ENCODE measurements at places on chromosomes 11 and 22. TPM values are rescaled to one million over a fixed set of nuclear protein-coding genes. Genes with fewer than 3 reads are reported as not detected.

DNA sequence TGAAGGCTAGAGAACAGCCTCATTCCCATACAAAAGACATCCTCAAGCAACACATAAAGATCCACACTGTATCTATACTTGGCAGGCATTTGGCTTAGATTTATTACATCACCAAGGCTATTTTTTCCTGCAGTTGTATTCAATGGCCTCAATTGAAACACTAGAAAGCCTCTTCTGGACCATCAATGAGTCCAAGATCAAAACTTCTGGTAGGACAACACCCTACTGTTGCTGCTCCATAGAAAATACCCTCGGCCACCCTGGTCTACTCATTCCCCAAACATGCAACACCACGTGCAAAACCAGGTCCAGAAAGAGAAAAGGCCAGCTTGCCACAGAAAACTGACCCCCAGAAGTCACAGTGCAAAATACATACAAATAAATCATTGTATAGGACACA lies 56.9 kb upstream of the CADM1 start:
- no peak for DNase-seq

- DNase-seq, result no peak
Measured at GRCh38 chr11:763549-764321, 13.6 kb downstream of the GATD1 start.

- no peak for DNase-seq
Measured at GRCh38 chr11:110478410-110478809, 48.7 kb downstream of the FDX1 start.

DNA sequence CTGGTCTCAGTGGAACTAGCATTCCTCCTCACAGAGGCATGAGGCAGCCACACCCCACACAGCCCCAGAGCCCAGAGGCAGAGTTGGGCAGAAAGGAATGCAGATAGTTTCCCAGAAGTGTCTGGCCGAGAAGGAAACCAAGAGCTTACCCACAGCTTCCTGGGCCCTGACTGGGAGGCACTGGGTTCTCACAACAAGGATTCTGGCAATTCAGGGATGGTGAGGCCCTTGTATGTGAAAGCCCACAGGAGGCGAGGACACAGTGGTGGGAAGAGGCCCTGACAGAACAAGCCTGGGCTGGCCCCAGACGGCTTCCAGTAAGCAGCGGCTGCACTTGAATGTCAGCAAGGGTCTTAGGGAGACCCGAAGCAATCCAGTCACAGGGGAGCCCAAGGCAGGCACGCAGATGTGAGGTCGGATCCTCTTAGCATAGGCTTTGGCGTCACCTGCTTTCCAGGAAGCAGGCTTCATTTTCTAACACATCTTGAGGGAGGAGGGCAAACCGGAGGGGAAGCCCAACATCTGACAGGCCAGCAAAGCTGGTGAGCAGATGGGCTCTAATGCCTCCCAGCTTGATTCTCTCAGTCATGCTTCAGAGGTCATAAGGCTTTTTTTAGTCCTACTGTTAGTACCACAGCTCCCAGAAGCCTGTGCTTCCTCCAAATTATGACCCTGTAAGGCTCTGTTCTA lies 78.3 kb upstream of the AKIP1 start:
- no peak for DNase-seq

DNA sequence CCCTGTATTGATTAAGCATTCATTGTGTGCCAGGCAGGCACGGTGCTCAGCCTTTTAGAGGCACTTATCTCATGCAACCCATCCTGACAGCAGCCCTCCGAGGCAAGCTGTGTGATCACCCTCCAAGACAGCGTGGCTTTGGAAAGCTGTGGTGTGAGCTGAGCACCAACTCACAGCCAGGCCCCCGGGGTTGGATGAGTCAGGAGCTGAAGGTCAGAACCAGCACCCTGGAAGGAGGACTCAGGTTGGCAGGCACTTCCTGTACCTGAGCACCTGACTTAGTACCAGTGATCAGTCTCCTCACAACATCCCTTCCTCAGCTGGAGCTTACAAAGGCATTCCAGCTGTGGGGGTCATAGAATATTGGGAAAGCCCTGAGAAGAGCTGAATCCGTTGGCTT lies 9.0 kb downstream of the PATZ1 start:
- no peak for DNase-seq

DNA sequence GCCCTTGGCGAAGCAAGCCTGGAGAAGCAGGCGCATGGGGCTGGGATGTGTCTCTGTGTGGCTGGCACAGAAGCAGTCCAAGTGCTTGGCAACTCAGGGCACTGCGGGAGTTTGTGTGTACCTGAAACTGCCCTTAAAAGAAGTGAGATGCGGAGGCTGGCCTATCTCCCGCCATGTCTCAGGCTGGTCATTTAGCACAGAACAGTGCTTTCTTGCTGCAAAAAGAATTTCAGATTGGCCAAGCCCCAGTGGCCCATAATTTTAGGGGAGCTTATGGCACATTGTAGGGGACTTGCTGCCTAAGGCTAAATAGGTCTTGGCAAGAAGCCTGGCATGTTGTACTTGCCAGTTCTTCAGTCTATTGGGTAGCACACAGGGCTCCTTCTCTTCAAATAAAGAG lies 16.4 kb downstream of the EHF start:
- DNase-seq, result no peak

DNA sequence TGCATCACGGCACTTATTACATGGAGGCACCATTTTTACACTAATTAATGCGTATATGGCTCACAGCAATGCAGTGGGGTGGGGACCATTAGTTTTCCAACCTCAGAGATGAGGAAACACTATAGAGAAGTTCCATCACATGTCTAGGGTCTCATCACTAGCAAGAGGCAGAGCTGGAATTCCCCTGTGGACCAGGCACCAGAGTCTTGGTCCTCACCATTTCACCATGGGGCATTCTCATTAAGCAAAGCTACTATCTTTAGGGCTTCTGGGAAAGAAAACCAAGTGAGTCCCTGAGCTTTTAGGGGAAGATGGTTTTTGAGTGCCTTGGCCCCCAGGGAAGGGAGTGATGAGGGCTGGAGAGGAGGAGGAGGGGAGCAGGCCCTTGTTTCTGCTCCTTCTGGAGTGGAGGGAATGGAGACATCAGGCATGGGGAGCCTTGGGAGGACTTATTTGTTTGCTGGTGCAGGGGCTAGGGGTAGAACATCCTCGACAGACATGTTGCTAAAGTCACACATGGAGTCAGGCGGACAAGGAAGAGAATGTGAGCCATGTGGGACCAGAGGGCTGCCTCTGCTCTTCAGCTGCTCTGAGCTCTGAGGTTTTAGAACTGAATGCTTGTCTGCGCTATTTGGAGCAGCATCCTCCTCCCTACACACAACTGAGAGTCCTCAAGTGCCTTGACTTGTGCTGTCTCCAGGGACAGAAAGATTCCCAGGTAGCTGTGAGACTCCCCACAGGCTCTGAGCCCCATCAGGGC lies 40.3 kb upstream of the ZBED5 start:
- DNase-seq, result no peak

- DNase-seq, result no peak
Measured at GRCh38 chr11:65251476-65251875, 10.3 kb upstream of the POLA2 start.

DNA sequence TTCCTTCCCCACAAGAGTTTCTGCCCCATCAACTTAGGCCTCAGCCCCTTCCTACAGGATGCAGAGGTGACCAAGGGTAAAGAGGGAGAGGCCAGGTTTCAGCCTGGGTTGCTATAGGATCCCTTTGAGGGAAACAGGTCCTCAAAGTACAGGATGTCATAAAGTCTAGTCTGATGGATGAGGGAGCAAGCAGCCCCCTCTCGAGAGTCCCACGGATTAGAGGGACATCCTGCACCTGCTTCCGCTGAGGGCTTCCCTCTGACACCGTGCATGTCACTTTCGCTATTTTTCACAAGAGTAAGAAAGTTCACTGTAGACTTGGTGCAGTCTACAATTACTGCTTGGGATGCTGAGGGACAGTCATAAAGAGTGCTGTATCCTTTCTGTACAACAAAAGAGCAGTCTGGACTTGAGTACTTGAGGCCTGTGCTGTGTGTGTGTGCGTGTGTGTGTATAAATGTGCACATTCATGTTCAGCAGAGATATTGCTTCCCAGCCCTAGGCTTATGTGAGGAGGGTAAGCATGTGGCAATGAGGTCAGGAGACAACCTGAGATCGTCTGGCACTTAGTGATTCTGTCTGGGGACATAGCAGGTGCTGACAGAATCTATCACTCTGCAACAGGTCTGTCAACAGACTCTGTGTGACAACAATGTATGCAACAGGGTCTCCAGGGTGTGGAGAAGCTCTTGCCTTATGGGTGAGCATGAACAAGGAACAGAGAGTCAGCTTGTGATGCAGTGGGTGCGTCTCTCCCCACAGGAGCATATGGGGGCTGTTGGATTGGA lies 18.0 kb upstream of the CHST1 start:
- no peak for DNase-seq

GRCh38 chr22:45071618-45072017 lies 61.8 kb upstream of the PHF21B start:
- no peak for DNase-seq

GRCh38 chr11:36033082-36033751 lies 89.4 kb downstream of the LDLRAD3 start:
- DNase-seq, result no peak

DNA sequence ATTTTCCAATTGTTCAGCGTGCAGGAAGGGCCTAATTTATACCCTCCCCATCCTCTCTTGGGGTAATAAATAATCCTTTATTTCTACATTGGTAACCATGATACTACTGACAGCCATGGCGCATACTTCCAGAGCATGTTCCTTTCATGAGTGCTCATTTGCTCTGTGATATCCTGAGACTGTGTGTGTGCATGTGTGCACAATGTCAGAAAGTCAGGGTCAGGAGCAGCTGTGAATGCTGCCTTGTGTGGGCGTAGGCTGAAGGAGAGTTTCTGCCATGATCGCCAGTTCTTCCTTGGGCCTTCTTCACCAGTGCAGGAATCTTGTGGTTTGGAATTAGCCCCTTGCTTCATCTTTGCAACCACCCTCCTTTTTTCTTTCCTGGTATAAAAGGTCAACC lies 10.2 kb downstream of the TUBA8 start:
- no peak for DNase-seq

DNA sequence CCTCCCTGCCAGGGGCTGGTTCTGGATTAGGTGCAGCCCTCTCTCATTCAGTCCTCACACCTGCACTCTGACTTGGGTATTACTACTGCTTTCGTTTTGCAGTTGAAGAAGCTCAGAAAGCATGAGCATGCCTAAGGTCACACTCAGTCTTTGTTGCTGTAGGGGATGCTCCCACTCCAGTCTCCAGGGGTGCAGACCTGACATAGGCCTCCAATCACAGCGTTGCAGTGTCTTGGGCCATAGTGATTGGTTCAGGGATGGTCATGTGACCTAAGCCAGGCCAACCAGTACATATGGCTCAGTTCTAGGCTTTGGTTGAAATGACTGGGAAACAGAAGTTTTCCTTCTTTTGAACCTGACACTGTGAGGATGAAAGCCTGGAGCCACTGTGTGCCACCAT lies 61.7 kb downstream of the FBXO7 start:
- no peak for DNase-seq

GRCh38 chr11:120688163-120688562 lies 176.6 kb downstream of the GRIK4 start:
- no peak for DNase-seq

GRCh38 chr11:82890936-82891335 lies 9.3 kb downstream of the PRCP start:
- no peak for DNase-seq

DNA sequence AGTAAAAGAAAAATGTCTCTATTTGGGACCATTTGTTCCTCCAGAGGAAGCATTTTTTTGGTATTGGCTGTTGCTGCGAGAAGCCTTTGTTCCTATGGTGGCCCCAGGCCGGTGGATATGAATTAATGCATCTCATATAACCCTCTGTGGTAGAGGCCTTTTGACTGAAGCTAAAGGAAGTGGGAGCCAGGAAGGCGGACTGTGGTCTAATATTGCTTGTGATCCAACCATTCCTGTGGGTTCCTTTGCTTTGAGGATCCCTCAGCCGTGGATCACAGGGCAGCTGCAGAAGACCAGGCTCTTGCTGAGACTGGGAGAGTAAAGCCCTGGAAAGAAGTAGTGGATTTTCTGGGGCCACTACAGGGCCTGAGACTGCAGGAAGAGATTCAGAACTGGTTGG lies 68.3 kb upstream of the NAV2 start:
- no peak for DNase-seq

DNA sequence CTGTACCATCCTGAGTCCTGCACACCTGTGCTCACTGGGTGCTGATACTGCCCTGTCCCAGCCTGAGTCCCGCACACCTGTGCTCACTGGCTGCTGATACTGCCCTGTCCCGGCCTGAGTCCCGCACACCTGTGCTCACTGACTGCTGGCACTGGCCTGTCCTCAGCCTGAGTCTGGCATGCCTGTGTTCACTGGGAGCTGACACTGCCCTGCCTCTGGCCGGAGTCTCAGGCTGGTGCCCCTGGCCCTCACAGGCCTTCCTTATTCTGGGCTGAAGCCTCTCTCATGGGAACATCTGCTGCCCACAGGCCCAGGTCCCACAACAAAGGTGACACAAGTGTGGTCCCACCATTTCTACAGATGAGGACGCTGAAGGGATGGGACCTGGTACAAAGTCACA lies 115.1 kb downstream of the MPPED1 start:
- DNase-seq, result no peak

- DNase-seq, result no peak
Measured at GRCh38 chr11:106091480-106092123, 14.1 kb downstream of the AASDHPPT start.

DNA sequence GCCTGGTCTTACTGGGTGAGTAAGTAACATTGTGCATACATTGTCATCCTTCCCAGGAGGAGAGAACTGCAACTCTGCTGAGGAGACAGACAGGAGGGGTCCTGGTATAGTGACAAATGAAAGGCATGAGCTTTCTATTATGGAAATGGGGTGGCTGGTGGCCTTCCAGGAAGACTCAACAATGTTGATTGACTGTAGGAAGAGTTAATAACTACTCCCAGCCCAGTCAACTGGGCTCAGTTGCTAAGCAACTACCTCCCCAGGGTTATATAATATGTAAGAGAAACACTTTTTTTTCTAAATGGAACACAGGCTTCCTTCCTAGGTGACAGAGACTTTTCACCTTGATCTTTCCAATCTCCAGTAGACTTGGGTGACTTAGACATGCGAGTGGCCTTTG lies 28.2 kb downstream of the SEZ6L start:
- no peak for DNase-seq

DNA sequence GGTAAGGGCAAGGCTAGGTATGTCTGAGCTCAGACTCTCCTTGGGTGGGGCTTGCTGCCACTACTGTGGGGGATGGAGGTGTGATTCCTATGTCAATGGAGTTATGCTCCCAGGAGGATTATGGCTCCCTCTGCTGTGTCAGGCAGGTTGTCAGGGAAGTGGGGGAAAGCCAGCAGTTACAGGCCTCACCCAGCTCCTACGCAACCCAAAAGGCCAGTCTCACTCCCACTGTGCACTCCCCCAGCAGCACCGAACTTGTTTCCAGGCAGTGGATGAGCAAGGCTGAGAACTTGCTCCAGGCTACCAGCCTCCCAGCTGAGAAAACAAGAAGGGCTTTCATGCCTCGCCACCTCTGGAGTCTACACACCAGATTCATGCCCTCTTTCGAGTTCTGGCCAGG lies 18.2 kb downstream of the C11orf91 start:
- DNase-seq, result no peak

The GTSE1 gene
- 9.6 TPM for polyA plus RNA-seq

The SLC15A3 gene
- polyA plus RNA-seq, result 17.9 TPM

The C11orf42 gene
- polyA plus RNA-seq, result not detected

The CHST1 gene
- 12.1 TPM for polyA plus RNA-seq

The OR52L1 gene
- not detected for polyA plus RNA-seq

The CNGA4 gene
- 0.31 TPM for polyA plus RNA-seq

The OR8G1 gene
- polyA plus RNA-seq, result not detected

The MAP6 gene
- polyA plus RNA-seq, result 6.8 TPM

The C11orf86 gene
- not detected for polyA plus RNA-seq

The TRIM29 gene
- polyA plus RNA-seq, result 0.16 TPM

The MS4A7 gene
- 17.1 TPM for polyA plus RNA-seq
